Stimulated activated CD4-positive, alpha-beta T cell treated with anti-CD3 and anti-CD28 coated beads, Interleukin-12 subunit alpha, Interleukin-12 subunit beta, amount 100 ng/mL, for 24 hours (primary cell): ENCODE measurements at places on chromosomes 3 and 15.
A peak's percentile ranks its signal among the peaks of the same experiment; 100 is the strongest.

- no peak for DNase-seq
Measured at GRCh38 chr15:99953886-99954285, 220.6 kb upstream of the LYSMD4 start.

- DNase-seq, result no peak
Measured at GRCh38 chr3:14113965-14114635, 10.6 kb downstream of the CHCHD4 start.

GRCh38 chr3:190056742-190057141, 64.0 kb downstream of the P3H2 start:
- DNase-seq, result no peak

- no peak for DNase-seq
Measured at GRCh38 chr3:181839039-181839915, 127.6 kb downstream of the SOX2 start.

DNA sequence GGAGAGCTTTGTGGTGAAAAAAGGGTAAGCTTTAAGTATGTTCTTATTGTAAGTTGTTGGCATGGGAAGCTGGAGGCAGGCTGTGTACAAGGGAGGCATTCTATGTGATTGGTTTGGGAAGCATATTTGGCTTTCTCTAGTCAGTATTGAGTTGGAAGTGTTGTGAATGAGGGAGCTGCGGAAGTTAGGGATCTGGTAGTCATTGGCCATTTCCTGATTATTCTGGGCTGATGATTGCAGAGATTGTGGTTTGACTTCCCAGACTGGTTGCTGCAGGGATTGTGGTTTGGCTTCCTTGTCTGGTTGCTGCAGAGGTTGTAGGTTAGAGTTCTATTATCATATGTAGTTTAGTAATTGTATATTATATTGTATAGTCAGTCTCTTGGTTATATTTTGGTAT, 21.0 kb downstream of the STXBP5L start:
- no peak for DNase-seq

- peak; percentile 18 for DNase-seq
Measured at GRCh38 chr15:53197426-53197839, 407.3 kb upstream of the ONECUT1 start.

GRCh38 chr15:31106495-31107300, 5.2 kb upstream of the TRPM1 start:
- no peak for DNase-seq

- no peak for DNase-seq
Measured at GRCh38 chr3:82001276-82001923, 240.0 kb upstream of the GBE1 start.

- no peak for DNase-seq
Measured at GRCh38 chr3:31968369-31968926, 12.6 kb downstream of the OSBPL10 start.

GRCh38 chr3:127143172-127143571, 49.8 kb upstream of the PRR23E start:
- no peak for DNase-seq

DNA sequence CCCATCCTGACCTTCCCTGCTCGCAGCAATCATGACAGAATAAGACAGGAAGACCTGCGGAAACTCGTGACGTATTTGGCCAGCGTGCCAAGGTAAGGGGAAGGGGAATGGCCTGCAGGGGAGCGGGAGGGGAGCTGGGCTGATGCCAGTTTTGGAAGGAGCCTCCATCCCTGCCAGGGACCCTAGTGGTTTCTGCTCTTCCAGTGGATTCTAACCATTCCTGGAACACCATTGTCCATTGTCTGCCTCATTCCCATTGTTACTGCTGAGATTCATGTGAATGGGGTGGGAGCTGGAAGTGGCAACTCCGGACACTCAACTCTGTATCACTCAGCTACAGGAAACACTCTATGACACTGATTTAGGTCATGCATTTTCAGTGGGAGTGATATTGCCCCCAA, 242.9 kb upstream of the ROPN1 start:
- no peak for DNase-seq

DNA sequence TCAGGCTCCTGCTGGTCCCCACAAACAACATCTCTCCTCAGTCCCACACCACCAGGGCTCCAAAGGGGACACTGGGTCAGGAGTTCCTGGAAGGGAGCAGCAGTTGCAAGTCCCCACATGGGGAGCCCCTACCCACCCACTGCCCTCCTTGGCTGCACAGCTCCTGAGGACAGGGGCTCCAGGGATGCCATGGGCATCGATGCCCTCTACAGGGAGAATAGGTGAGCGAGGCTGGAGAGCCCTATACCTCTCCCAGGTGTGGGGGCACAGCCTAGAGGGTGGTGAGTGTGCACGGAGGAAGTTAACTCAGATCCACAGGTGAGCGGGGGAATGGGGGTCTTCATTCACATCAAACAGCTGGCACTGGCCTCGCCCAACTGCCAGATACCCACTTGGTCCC, 141.2 kb upstream of the LINGO1 start:
- no peak for DNase-seq

DNA sequence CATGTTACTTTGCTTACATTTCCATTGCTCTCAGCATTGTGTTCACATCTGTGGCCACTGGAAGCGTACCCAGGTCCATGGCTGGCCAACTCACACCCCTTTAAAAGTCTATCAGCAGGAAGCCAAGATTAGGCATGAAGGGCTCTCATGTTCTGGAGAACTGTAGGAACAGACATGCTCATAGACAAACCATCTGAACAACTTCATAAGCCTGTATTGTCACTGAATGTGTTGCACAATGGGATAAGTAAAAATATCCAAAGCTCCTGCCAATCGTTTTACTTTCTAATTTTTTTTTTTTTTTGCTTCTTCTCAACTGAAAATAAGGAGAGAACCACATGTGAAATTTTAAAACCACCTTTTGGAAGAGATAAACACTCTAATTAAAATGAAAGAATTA, 6.4 kb downstream of the RPLP1 start:
- DNase-seq, result no peak

GRCh38 chr3:99681512-99681911, 43.1 kb downstream of the COL8A1 start:
- no peak for DNase-seq

DNA sequence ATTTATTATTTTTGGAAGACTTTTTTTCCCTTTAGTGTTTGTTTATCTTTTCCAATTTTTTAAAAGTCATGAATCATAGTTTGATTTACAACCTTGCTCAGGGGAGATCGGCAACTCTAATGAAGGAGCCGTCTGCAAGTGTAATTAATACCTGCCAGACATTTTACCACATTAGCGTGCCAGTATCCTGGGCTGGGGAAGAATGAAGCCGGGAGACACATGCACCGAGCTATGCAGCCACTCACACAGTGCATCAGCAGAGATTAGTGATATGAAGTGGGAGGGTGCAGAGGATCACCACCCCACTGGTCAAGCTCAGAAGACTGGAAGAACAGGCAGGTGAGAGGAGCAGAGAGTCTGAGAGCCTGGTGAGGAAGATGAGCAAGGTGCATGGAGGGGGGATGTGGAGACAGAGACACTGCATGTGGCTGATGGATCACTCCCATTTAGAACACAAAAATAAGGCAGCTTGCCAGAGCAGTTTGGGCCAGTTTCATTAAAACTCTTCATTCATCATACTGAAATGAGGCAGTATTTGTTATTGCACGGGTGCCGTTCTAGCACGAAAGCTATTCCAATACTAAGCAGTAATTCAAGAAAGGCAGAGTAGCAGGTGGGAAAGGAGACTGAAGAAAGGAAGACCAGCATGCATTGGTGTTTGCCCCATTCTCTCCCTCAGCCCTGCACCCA, 821.6 kb downstream of the TUSC7 start:
- DNase-seq, result no peak

DNA sequence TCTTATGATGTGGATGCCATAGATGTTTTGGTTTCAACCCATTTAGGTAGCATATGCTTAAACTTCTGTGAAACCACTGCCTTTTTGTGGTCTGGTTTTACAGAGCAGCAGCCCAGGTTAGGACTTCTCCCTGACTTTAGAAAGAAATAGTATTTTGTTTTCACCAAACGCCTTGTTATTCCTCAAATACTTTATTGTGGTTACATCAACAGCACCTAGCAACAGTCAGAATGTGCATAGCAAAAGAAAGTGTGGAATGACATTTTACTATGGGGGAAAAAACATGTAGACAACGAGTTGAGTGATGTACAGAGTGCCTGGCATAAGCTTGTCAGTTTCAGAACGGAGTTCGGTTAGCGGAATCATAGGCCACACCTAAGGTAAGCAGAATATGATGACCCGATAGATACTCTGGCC, 159.2 kb downstream of the TPRG1 start:
- DNase-seq, result no peak

- DNase-seq, result no peak
Measured at GRCh38 chr3:27752926-27753325, 30.8 kb upstream of the EOMES start.

GRCh38 chr15:50071551-50072258, 47.3 kb downstream of the ATP8B4 start:
- no peak for DNase-seq

- DNase-seq, result peak; percentile 59
Measured at GRCh38 chr3:71069797-71070196, 513.7 kb downstream of the FOXP1 start.

DNA sequence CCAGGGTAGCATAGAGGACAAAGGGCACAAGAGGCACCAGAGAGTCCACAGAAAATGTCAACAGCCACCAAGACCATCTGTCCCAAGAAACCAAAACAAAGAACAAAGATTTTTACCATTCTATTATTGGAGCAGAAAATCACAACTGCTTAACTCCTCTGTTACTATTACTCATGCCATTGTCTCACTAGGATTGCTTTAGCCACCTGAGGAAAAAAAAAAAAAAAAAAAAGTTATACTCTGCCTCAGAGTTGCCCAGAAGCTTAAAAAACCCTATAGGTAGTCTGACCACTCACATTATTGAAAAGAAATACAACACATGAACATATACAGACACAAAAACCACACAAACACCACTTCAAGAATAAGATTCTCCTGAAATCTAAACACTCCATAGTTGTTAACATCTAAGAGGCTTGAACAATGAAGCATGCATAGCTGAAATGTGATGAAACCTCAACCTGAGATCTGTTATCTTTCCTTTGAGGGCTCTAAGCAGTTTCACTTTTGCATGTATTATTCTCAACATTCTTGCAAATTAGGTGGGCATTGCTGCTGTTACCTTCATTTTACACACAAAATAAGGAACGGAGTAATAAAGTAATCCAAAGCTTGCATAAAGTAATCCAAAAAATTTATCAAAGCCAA, 85.4 kb downstream of the IGSF11 start:
- DNase-seq, result no peak

GRCh38 chr15:52783929-52784798, 6.0 kb downstream of the ONECUT1 start:
- no peak for DNase-seq

GRCh38 chr15:80384432-80384831, 19.8 kb upstream of the ARNT2 start:
- DNase-seq, result no peak

GRCh38 chr3:94305835-94306611, 243.2 kb downstream of the NSUN3 start:
- DNase-seq, result no peak

DNA sequence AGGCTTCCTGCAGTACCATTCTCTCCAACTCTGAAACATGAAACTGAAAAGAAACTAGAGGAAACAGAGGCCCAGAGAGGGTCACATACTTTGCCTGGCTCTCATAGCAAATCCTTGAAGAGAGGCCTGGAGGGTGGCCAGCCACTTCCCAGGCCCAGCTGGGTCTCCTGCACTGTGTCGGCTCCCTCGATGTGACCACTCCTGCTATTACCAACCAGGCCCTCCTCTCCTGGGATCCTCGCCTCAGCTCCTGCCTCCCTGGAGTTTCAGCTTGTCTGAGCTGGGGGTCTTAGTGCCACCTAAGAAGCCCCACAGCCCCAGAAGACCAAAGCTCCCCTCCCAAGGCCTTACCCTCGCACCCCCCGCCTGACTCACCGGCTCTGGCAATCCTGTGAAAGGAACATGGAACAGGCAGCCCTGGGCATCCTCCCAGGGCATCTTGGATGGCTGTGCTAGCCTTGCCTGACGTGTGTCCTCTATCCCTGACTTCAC, 4.6 kb downstream of the LOXL1 start:
- DNase-seq, result no peak

GRCh38 chr3:130699765-130700164, 46.9 kb downstream of the PIK3R4 start:
- no peak for DNase-seq

DNA sequence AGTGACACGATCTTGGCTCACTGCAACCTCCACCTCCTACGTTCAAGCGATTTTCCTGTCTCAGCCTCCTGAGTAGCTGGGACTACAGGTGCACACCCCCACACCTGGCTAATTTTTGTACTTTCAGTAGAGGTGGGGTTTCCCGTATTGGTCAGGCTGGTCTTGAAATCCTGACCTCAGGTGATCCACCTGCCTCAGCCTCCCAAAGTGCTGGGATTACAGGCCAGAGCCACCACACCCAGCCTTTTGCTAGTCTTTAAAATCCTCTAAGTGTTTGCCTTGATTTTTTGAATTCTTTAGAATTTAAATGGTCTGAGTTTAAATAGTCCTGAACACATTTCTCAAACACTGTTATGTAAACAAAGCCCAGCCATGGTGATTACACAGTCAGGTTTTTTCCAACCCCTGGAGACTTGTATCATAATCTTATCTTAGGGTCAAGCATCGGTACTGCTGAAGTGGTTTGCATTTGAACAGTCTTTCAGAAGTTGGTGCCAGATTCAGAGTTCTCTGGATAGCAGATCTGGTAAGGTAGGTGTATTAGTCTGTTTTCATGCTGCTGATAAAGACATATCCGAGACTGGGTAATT, 28.2 kb upstream of the PIAS1 start:
- DNase-seq, result no peak

- DNase-seq, result no peak
Measured at GRCh38 chr3:79414035-79414434, 353.8 kb downstream of the ROBO1 start.

DNA sequence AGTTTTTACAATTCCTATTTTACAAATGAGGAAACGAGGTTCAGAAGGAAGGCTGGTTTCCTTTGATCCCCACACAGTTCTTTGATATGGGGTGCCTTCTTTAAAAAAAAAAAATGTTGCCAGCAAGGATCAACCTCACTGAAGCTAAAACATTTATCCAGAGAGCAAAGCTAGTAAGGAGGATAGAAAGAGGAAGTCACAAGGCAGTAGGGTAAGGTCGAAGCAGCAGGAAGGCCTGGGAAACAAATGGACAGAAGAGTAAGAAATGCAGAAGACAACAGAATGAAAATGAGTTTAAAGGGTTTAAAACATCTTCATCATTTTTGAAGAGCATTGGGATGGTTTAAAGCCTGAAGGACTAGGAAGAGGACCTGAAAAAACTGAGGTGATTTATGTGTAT, 30.6 kb upstream of the CP start:
- DNase-seq, result no peak

GRCh38 chr15:83250781-83251180, 33.7 kb downstream of the BNC1 start:
- DNase-seq, result no peak

- DNase-seq, result no peak
Measured at GRCh38 chr3:175127075-175127662, 268.0 kb downstream of the NAALADL2 start.
